ENCODE measurements at places on chromosomes 16 and 17.

- no peak for DNase-seq
Observed at GRCh38 chr16:31713945-31714902, 159.4 kb upstream of the ZNF267 start.

- no peak for DNase-seq
Observed at GRCh38 chr17:62172492-62173291, 107.6 kb upstream of the MED13 start.

DNA sequence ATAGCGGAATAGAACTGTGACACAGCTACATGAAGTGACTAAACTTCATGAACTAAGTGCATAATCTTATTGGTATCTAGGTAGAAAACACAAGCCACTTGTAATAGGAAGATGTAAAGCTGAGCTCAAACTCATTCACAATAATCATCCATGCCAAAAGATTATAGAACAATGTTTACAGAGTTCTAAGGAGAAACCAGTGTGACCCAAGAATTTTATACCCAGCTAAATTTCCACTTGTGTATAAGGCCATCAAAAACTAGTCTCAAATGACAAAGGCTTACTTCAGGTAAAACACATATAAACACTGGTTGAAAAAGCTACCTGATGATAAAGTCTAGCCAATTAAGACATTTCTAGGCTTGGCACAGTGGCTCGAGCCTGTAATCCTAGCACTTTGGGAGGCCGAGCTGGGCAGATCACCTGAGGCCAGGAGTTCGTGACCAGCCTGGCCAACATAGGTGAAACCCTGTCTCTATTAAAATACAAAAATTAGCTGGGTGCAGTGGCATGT, 16.9 kb upstream of the CPD start:
- no peak for DNase-seq

DNA sequence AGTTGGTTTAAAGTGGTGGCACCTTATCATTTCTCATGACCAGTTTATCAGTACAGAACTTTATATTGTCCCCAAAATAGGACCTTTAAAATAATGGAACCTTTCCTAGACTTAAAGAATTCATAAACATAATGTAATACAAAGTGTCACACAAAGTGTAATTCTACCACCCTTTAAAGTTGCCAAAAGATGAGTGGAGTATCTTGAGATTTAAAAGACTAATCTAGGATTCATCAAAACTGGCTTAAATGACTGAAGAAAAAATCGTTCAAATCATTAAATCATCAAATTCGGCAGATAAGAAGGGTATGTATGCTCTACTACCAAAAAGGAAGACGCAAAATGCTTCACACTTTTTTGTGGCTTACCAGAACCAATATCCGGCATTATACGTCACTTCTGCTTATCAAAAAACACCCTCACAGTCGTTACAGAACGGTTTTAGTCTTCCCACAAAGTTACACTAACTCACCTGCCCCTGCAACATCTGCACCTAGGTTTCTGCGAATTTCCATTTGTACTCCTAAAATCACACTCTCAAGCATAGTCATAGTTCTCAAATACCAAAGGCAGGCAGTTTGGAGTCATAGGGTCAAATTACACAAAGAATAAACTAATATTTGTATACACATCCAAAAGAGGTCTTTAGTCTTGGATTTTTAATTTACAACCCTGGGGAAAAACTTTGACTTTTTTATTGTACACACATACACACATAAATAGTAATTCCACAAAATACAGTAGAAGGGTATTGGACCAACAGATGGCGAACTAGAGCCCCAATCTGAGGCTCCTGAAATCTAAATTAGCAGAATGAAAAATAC, 1.4 kb upstream of the KANSL1 start:
- DNase-seq = no peak

- DNase-seq = no peak
Observed at GRCh38 chr16:84184775-84185174, 2.1 kb downstream of the TAF1C start.

DNA sequence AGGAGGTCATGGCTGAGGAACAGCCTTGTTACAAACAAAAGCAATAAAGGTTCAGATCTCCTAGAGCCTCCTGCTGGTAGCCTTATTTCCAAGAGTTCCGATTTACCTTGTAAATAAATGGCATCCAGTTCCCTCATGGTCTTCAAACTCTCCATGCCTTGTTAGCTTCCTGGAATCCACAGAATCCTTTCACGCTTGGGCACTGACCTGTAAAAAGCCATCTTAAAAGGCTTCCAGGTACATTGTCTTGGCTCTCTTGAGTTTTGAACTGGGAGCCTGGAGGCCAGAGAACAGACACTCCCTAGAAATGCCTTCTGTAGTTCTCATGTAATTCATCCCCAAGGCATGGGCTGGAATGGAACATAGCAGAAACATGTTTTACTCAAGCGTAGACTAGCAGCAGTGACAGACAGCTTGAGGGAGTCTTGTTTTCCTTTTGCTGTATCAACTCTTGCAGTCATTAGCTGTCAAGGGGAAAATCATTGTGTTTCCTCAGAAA, 207.9 kb downstream of the SNX29 start:
- no peak for DNase-seq

GRCh38 chr17:18156171-18156975, 27.3 kb upstream of the ALKBH5 start:
- no peak for DNase-seq

- DNase-seq = no peak
Observed at GRCh38 chr17:40316571-40317344, 7.8 kb downstream of the RARA start.

- DNase-seq = no peak
Observed at GRCh38 chr16:57341062-57341440, 17.5 kb upstream of the CCL22 start.

DNA sequence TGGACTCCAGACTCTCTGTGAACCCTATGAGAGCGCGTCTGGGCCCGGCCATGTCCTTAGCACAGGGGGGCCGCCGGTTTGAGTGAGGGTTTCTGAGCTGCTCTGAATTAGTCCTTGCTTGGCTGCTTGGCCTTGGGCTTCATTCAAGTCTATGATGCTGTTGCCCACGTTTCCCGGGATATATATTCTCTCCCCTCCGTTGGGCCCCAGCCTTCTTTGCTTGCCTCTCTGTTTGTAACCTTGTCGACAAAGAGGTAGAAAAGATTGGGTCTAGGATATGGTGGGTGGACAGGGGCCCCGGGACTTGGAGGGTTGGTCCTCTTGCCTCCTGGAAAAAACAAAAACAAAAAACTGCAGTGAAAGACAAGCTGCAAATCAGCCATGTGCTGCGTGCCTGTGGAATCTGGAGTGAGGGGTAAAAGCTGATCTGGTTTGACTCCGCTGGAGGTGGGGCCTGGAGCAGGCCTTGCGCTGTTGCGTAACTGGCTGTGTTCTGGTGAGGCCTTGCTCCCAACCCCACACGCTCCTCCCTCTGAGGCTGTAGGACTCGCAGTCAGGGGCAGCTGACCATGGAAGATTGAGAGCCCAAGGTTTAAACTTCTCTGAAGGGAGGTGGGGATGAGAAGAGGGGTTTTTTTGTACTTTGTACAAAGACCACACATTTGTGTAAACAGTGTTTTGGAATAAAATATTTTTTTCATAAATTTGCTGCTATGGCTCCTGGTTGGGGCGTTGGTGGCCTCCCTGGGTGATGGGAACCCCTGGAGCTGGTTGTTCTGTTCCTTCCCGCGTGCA, 23.1 kb downstream of the STAT5A start:
- DNase-seq = no peak

DNA sequence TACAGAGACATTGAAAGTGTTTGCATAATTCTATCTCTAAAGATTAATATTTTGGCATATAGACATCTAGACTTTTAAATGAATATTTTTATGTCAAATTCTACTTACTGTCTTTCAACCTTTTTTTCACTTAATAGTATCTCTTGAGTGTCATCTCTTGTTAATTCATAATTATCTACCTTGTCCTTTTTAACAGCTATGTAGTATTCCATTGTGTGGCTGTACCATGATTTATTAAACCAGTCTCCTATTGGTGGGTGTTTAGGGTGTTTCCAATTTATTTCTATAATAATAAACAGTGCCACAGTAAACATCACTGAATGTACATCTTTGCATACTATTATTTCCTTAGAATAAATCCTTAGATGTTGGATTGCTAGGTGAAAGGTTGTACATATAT, 16.3 kb upstream of the RNF222 start:
- no peak for DNase-seq

GRCh38 chr17:50477976-50478375, 684 bp upstream of the RSAD1 start:
- DNase-seq = no peak

- no peak for DNase-seq
Observed at GRCh38 chr16:74372953-74373846, 2.9 kb upstream of the NPIPB15 start.

DNA sequence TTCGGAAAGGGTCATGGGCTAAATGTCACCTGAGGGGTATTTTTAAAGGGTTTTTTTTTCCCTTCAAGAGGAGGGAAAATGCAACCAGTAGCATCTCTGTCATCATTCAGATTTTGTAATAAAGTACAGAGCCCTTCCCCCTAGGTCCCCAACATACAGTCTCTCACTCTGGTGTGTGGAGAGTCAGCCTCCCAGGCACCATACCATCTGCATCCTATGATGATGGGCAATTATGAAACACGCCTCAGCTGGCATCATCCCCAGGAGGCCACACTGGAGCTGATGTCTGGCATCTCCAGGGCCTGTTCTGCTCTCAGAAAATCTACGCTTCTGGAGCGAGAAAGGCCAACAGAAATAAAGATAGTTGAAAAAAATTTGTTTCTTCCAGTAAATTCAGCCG, 32.0 kb downstream of the TBX4 start:
- DNase-seq = no peak

GRCh38 chr17:32795339-32795979, 81.5 kb downstream of the MYO1D start:
- DNase-seq = no peak

DNA sequence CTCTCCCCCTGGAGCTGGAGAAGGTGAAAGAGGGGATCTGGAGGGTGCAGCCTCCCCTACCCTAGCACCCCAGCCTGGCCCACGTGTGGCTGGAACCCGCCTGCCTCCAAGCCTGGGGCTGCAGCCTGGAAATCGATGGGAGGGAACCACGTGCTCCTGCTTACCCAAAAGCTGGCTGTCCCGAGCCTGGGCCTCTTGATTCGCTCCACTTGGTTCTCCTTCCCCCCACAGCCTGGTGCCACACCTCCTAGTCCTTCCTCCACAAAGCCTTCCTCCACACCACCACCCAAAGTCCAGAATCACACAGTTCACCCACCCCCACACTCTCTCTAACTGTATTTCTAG, 29.3 kb downstream of the CFAP20 start:
- no peak for DNase-seq

GRCh38 chr16:21169249-21169981, 10.9 kb downstream of the LDAF1 start:
- DNase-seq = no peak

GRCh38 chr17:7502171-7502847, 18.1 kb downstream of the POLR2A start:
- DNase-seq = no peak

Measured in stimulated activated CD8-positive, alpha-beta memory T cell treated with anti-CD3 and anti-CD28 coated beads, Interleukin-15, amount 100 ng/mL, for 48 hours (primary cell).